ENCODE measurements at places on chromosomes 2 and 18.

- DNase-seq = no peak
Measured at GRCh38 chr2:176561706-176562105, 292.5 kb downstream of the MTX2 start.

DNA sequence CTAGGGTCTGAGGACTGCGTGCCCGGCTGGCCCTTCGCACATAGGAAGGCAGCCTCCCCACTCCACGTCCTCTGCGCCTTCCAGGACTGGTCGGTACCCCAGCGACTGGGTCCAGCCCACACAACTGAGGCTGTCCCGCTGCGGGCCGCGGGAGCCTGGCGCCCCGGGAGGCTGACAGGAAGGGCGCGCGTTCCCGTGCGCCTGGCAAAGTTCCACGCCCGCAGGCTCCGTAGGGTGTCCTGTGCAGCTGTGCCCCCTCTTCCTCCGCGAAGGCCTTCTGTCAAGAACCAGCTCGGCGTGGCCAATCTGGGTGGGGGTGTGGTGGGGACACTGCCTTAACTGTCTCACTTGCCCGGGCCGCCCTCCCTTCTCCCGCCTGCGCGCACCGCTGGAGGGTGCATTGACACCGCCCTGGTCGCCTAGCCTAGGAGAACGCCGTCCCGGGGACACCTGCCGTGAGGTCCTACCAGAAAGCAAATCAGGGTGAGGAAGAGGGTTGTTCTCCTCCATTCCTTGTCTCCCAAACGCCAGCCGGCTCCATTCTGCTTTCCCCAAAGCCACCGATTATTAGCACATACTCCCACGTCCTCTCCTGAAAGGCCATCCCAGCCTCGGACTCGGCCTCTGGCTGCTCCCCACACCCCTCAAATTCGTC lies 618 bp upstream of the LYPD1 start:
- no peak for DNase-seq

- no peak for DNase-seq
Measured at GRCh38 chr2:127735044-127735443, 33.7 kb downstream of the SFT2D3 start.

DNA sequence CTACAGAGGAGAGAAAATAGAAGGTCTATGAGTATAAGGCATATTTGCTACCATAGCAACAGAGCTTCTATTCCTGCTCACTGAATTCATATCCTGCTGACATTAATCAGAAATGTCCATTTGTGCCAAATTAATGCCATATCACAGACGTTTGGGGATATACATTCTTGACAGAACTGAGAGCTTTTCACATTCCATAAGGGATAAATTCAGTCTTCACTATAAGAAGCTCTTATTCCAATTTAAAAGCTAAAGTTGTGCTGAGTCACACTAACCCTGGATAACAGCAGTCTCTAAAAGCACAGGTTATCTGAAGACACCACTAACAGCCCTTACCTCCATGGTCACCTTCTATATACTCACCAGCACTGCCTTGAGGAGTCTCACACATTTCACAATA lies 178.1 kb downstream of the RAB3GAP1 start:
- DNase-seq = no peak

GRCh38 chr2:207243601-207244000 lies 77.9 kb upstream of the KLF7 start:
- DNase-seq = no peak

GRCh38 chr18:40437517-40437916 lies 1517.5 kb upstream of the PIK3C3 start:
- no peak for DNase-seq

GRCh38 chr18:61001138-61001537 lies 332.1 kb upstream of the CDH20 start:
- no peak for DNase-seq

DNA sequence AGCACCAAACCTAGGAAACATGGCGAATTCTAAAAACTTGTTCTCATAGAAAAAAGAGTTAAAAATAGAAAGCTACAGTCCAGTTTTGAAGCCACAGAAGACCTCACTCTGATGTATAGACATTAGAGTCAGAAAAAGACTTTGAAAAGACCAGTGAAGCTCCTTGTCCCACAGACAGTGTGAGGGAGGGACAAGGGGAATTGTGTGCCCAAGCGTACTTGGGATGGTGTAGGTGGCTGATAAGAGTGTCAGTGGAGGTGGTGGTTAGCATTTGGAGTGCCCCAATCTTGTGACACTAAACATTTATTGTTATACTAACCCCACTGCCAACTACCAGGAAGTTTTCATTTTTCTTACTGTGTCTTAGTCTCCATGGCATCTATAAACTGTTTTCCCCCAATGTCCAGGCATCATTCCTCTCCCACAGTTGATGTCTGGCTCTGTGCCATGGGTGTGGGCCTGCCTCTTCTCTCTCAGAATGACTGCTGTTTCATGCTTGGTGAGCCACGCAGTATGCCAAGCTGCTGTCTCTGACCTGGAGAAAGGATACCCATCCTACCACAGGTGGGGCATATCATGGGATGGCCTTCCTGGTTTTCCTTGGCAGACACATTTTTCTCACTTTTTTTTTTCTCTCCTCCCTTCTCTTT lies 161.4 kb downstream of the RPIA start:
- DNase-seq = no peak

GRCh38 chr2:181778621-181779201 lies 98.4 kb upstream of the NEUROD1 start:
- no peak for DNase-seq

DNA sequence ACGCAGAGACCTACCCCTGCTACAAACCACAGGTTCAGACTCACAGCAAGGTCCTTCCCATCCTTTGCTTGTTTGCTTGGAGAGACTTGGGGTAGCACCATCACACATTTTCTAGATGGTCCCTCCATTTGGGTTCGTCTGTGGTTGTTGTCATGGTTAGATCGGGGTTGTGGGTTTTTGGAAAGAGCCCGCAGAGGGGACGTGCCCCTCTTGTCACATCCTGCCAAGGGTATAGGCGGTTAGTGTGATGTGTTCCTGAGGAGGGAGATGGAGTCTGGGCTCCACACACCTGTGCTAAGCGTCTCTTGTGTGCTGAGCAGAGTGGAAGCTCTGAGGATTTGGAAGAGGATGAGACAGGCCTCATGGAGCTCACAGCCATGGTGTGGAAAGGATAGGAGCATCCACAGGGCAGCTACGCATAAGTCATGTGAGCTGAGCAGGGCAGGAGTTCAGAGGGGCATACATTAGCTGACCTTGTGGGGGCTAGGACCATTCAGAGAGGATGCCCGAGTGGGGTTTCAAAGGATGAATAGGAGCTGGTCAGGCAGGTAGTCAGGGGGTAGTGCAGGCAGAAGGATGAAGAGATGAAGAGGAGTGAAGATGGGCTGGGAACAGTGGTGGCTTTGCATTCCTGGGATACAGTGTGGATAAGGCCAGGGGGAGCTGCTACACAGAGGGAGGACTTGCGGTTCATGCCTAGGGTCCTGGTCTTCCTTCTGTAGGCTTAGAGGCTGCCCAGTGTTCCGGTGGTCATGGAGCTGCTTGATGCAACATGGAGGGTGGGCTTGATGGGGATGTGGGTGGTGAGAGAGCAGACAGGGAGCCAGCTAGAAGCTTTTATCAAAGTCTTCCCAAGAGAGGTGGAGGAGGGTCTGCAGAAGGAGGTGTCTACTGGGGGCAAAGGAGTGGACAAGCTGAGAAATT lies 62.9 kb downstream of the ACKR3 start:
- no peak for DNase-seq

DNA sequence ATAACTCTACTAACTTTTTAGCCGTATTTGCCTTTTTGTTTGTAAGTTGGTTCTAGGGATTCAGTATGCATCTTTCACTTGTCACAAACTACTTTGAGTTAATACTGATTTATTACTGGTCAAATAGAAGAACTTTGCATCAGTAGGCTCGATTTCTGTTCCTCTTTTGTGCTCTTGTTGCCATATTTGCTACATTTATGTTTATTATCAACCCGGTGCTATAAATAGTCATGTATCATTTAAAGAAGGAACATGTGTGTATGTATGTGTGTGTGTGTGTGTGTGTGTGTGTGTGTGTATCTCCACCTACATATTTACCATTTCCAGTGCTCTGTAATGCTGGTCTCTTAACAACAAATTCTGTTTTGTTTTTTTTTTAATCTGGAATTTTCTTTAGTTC lies 79.6 kb upstream of the B3GNT7 start:
- DNase-seq = no peak

- no peak for DNase-seq
Measured at GRCh38 chr18:58581265-58581664, 47.6 kb downstream of the ALPK2 start.

- DNase-seq = no peak
Measured at GRCh38 chr2:8285081-8285480, 396.8 kb upstream of the ID2 start.

DNA sequence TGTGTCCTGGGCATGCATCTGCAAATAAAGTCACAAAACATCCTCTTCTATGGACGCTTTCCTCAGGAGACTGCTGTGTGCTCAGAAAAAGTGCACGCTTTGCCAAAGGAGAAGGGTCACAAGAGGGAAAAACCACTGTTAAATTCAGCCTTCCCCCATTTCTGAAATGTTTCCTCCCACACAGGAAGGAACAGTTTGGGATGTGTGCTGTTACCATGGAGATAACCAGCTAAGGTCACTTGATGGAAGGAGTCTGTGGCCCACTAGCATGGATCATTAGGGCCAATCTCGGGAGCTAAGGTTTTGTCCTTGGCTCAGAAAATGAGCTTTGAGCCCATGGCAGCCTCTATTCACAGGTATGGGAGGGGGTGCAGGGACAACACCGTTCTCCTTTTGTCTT lies 5.6 kb downstream of the KCNE4 start:
- DNase-seq = no peak

DNA sequence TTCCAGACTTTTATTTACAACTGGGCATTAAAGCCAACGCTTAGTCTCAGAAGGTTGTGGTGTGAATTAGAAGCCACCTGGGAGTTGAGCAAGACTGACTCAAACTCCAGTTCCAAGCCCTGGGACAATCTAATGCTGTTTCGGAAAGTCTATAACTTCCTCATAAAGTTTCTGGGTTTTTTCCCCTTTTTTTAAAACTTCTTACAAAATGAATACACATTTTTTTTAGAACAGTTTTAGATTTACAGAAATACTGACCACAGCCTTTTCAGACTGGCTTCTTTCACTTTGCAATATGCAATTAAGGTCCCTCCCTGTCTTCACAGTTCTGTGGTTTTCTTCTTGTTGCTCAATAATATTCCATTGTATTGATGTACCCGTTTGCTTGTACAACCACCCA lies 115.9 kb upstream of the TWIST2 start:
- no peak for DNase-seq

All from NCI-H187 treated with DMSO at 0.1 percent for 48 hours (cell line).